Gastroesophageal sphincter (tissue), 4 donors: ENCODE measurements at places on chromosomes 11 and 22.

- ATAC-seq = no peak
Measured at GRCh38 chr11:130533113-130533798, 84.8 kb downstream of the ADAMTS15 start.

- ATAC-seq = no peak
Measured at GRCh38 chr11:104372111-104372510, 208.2 kb upstream of the PDGFD start.

DNA sequence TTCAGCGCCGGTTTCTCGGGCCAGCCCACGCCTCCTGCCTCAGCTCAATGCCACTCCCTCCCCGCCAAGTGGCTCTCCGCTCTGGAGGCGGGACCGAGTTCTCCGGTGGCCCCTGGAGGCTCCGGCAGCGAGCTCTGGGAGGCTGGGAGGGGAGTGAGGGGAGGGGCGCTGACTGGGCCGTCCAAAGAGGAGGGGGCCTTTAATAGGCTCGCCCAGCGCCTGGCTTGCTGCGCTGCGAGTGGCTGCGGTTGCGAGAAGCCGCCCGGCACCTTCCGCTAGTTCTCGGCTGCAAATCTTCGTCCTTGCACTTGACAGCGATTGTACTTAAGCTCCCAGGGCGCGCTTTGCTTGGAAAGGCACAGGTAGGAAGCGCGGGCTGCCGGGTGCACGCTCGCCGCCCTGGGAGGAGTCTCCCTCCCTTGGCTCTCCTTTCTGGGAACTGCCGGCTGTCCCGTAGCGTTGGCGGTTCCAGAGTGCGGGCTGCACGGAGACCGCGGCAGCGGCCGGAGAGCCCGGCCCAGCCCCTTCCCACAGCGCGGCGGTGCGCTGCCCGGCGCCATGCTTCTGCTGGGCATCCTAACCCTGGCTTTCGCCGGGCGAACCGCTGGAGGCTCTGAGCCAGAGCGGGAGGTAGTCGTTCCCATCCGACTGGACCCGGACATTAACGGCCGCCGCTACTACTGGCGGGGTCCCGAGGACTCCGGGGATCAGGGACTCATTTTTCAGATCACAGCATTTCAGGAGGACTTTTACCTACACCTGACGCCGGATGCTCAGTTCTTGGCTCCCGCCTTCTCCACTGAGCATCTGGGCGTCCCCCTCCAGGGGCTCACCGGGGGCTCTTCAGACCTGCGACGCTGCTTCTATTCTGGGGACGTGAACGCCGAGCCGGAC is at the start of gene ADAMTS15:
Gene ADAMTS15 (plus strand): TSS at position 230 of the 894 bp plus-strand sequence. CDS start 329 bp downstream, at position 559.
- ATAC-seq = peak; percentile 82

- no peak for ATAC-seq
Measured at GRCh38 chr22:40560551-40560950, 76.0 kb downstream of the MRTFA start.

DNA sequence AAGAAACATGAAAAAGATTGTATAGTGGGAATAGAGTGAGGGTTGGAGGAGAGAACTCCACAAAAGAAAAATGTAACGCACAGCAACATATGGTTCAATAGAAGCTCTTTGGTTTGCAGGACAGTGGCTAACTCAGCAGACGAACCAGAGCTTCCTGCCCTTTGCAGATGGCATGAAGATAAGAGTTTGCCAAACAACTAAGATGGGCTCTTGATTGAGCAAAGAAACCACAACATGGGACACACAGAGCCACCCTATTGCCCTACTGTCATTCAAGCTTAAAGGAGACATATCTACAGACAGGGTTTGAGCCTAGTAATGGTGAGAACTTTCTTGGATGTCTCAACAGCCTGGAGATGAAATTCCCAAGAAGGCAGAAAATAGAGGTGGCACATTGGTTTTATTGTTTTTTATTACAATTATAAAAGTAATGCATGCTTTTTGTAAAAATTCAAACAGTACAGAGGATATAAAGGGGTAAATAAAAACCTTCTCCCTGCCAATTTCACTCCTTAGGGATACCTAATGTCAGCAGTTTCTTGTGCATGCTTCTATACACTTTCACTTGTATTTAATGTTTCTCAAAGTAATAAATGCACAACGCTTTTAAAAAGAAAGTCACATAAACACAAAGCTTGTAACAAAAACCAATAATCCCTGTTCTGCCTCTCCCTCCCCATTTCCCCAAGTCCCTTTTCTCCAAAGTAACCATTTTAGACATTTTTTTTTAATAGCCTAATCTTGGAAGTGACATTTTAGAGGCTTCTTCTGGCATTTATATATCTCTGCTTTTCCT is 63.7 kb downstream of the COPB1 start:
- no peak for ATAC-seq
